ENCODE measurements at places on chromosomes 3 and 15. TPM values are rescaled to one million over a fixed set of nuclear protein-coding genes. Genes with fewer than 3 reads are reported as not detected.

ADAMTS7 gene
- 1.1 TPM for total RNA-seq

CYP8B1 gene
- total RNA-seq, result not detected

LRRIQ4 gene
- total RNA-seq, result not detected

CXCR6 gene
- not detected for total RNA-seq

DNAH12 gene
- total RNA-seq, result not detected

LRRN1 gene
- total RNA-seq, result 0.55 TPM

SLC4A7 gene
- 22.7 TPM for total RNA-seq

- H3K27ac ChIP-seq, result no peak overlapping the region
- no peak for DNase-seq
- H3K36me3 ChIP-seq, result no peaks in the 10 kb centered on the region
- no peaks in the 10 kb centered on the region for H3K4me1 ChIP-seq
- peaks cover 27% of the 10 kb centered on the region for H3K27me3 ChIP-seq
Observed at GRCh38 chr3:98737301-98737700, 25.8 kb upstream of the ST3GAL6 start.

GRCh38 chr15:63597038-63597790 lies at the start of gene FBXL22:
FBXL22 (plus strand) TSS chr15:63597387; CDS start chr15:63597393, 6 bp downstream.
- H3K27me3 ChIP-seq, result no peaks in the 10 kb centered on the region
- peak; percentile 34 for DNase-seq
- peak within 1 kb of the TSS; percentile 5 for H3K4me3 ChIP-seq
- no peaks in the 10 kb centered on the region for H3K36me3 ChIP-seq
- H3K27ac ChIP-seq, result peak within 1 kb of the TSS; percentile 97

GRCh38 chr3:25582242-25582641 lies 82.5 kb downstream of the TOP2B start:
- H3K27me3 ChIP-seq, result no peaks in the 10 kb centered on the region
- H3K36me3 ChIP-seq, result no peaks in the 10 kb centered on the region
- DNase-seq, result no peak
- no peaks in the 10 kb centered on the region for H3K4me1 ChIP-seq
- no peak overlapping the region for H3K27ac ChIP-seq

GRCh38 chr3:82177774-82178173 lies 416.3 kb upstream of the GBE1 start:
- H3K36me3 ChIP-seq, result no peaks in the 10 kb centered on the region
- no peaks in the 10 kb centered on the region for H3K4me1 ChIP-seq
- H3K27me3 ChIP-seq, result no peaks in the 10 kb centered on the region
- H3K27ac ChIP-seq, result no peak overlapping the region
- no peak overlapping the region for H3K4me3 ChIP-seq

DNA sequence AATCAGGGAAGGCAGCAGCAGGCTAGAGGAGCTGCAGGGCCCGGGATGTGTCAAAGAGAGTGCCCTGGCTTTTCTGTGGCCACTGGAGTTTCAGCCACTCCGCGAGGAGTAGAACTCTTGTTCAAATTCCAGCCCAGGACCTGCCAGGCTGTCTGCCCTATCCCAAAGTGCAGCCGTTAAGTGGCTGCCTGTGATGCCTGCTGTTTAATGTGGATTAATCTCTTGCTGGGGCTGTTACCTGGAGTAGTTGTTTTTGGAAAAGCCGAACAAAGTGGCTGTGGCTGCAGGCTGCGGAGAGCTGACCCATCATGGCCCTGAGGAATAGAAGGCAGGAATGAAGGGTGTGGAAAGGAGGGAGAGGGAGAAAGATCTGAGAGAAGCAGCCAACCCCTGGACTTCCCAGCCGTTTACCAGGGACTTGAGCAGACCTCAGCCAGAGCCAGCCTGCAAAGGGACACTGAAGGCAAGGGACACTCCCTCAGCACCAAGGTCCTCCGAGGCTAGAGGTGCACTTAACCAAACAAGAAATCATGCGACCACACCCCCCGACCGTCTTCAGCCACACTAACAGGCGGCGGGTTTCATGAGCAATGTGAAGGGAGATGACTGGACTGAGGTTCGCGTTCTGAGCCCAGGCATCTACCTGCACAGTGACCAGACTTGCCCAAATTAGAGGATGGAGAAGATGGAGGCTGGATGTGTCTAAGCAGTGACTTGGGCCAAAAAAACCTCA lies 4.7 kb downstream of the CDAN1 start:
- no peaks in the 10 kb centered on the region for H3K36me3 ChIP-seq
- H3K4me3 ChIP-seq, result no peak overlapping the region
- no peak for DNase-seq
- H3K27me3 ChIP-seq, result no peaks in the 10 kb centered on the region
- no peak overlapping the region for H3K27ac ChIP-seq

DNA sequence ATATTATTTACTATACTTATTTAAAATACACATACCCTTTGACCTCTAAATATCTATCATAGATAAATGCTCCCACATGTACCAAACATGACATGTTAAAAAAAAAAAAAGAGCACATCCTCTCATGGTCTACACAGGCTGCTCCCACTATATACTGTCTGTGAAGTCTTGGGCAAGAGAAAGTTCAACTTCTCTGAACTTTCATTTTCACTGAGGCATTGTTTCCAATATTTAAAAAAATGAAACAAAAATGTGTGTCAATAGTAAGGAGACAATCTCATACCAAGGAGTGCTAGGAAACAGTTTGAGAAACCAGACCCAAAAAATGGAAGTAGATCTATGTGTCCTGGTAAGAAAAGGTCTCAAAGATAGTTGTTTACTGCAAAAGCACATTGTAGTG lies 29.3 kb downstream of the SLC4A7 start:
- H3K27ac ChIP-seq, result no peak overlapping the region
- no peak overlapping the region for H3K4me3 ChIP-seq
- no peaks in the 10 kb centered on the region for H3K27me3 ChIP-seq
- no peaks in the 10 kb centered on the region for H3K4me1 ChIP-seq

DNA sequence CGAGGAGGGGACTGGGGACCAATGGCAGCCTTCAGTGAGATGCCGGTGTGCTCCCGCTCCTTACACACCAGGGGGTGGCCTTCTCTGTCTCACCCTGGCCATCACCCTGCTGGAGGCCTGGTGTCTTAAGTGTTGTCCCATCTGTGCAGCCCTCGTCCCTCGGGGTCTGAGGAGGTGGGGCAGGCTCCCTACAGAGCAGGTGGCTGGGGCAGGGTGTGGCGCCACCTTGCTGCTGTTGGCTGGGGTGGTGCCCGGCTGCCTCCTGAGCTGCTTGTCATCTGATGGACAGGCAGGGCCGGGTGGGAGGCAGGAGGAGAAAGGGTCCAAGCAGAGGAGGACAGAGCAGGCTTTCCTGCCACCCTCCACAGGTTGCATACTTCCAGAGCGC lies 25.9 kb downstream of the PTPN23 start:
- H3K27ac ChIP-seq, result no peak overlapping the region
- no peaks in the 10 kb centered on the region for H3K27me3 ChIP-seq
- peaks cover 25% of the 10 kb centered on the region for H3K36me3 ChIP-seq
- peaks cover 21% of the 10 kb centered on the region for H3K4me1 ChIP-seq

GRCh38 chr3:194999491-194999890 lies 271.5 kb downstream of the XXYLT1 start:
- H3K27me3 ChIP-seq, result no peaks in the 10 kb centered on the region
- H3K4me3 ChIP-seq, result no peak overlapping the region
- no peaks in the 10 kb centered on the region for H3K36me3 ChIP-seq

DNA sequence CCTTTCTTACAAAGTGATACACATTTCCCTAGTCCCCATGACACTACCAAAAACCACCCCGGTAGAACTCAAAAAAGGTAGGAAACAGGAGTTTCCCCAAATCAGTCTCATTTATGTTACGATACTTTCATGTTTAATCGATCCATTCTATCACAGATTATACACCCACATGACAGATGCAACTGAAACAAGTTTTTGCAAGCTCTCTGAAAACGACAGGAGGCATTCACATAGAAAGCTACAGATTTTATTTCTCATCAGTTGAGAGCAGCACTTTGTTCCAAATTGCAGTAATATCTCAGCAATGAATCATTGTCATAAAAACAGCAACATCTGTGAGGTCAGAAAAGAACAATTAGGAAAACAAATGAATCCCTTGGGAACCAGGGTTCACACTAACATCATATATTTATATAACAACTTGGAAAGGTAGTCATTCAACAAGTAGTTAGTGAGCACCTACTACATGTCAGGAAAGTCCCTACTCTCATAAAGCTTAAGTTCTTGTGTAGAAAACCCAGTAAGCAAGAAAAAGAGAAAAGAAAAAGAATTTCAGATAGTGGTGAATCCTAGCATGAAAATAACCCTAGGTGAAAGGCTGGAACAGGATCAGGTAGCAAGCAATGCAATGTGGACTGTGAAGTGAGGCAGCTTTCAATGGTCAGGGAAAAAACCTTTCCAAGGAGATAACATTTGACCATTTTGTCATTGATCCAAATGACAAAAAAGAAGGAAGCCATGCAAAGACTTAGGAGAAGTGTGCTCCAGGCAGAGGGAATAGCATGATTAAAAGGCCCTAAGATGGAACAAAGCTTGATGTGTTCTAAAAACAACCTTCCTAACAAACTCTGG lies 8.3 kb downstream of the PLD1 start:
- peak overlapping the region; percentile 39 for H3K27ac ChIP-seq
- H3K27me3 ChIP-seq, result no peaks in the 10 kb centered on the region
- DNase-seq, result no peak
- H3K36me3 ChIP-seq, result no peaks in the 10 kb centered on the region
- H3K4me3 ChIP-seq, result no peak overlapping the region
- H3K4me1 ChIP-seq, result peaks cover 18% of the 10 kb centered on the region

DNA sequence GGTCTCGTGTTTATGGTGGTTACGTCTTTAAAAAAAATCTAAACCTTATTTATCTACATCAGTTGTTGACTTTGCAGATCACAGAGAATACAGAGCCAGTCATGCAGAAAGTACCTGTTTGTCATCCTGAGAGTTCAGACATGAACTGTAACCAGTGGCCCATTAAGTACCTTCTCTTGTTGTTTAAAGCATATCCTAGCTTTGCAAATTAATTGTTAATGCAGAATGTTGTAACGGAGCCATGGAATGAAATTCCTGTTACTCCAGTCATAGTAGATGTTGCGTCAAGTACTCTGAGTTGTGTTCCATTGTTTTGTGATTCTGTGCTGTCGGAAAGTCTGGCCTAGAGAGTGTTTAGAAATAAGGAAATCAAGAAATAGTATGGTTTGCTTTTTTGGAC lies 205.2 kb downstream of the RBMS3 start:
- H3K4me1 ChIP-seq, result no peaks in the 10 kb centered on the region
- H3K4me3 ChIP-seq, result no peak overlapping the region
- H3K27me3 ChIP-seq, result peaks cover 5% of the 10 kb centered on the region
- H3K36me3 ChIP-seq, result no peaks in the 10 kb centered on the region
- no peak overlapping the region for H3K27ac ChIP-seq
